ENCODE measurements at places on chromosomes 16 and 17. TPM values are rescaled to one million over a fixed set of nuclear protein-coding genes. Genes with fewer than 3 reads are reported as not detected.

- H3K27me3 ChIP-seq: no peaks in the 10 kb centered on the region
- peaks cover 10% of the 10 kb centered on the region for H3K36me3 ChIP-seq
- peak overlapping the region; percentile 67 for H3K4me3 ChIP-seq
- peak overlapping the region; percentile 92 for H3K27ac ChIP-seq
Observed at GRCh38 chr17:64599827-64600226, 62.3 kb downstream of the SMURF2 start.

- peaks cover 9% of the 10 kb centered on the region for H3K27me3 ChIP-seq
- H3K4me1 ChIP-seq: peaks cover 5% of the 10 kb centered on the region
- no peak overlapping the region for H3K4me3 ChIP-seq
Observed at GRCh38 chr16:82756283-82756599, 129.5 kb downstream of the CDH13 start.

GRCh38 chr17:47663912-47664623 lies 14.3 kb downstream of the KPNB1 start:
- peaks cover 31% of the 10 kb centered on the region for H3K4me1 ChIP-seq
- DNase-seq: peak; percentile 66
- H3K36me3 ChIP-seq: peaks cover 29% of the 10 kb centered on the region
- no peaks in the 10 kb centered on the region for H3K27me3 ChIP-seq
- H3K4me3 ChIP-seq: peak overlapping the region; percentile 0
- peak overlapping the region; percentile 65 for H3K27ac ChIP-seq

- H3K36me3 ChIP-seq: no peaks in the 10 kb centered on the region
- peaks cover 3% of the 10 kb centered on the region for H3K4me1 ChIP-seq
- no peak for DNase-seq
- H3K4me3 ChIP-seq: no peak overlapping the region
Observed at GRCh38 chr16:1933097-1933661, 9.8 kb downstream of the MSRB1 start.

Gene TPPP3
- not detected for total RNA-seq

DNA sequence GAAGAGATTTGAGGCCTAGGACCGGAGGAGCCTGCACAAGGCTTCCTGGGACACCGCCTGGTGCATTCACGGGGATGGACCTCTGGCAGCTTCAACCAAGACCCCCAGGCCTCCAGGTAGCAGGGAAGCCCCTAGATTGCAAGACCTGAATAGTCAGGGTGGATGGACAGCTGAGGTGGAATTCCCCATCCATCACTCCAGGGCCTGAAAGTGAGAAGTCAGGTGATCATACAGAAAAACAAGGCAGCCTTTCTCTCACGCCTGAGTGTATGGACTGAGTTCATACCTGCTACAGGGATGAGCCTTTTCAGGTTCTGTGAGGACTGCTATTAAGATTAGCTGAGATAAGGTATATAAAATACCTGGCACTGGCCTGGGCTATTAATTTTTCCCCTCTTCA lies 74.2 kb downstream of the PLXDC1 start:
- no peak overlapping the region for H3K4me3 ChIP-seq
- no peaks in the 10 kb centered on the region for H3K4me1 ChIP-seq
- H3K27ac ChIP-seq: no peak overlapping the region
- H3K36me3 ChIP-seq: no peaks in the 10 kb centered on the region
